ENCODE measurements at places on chromosomes 3 and 15.

- DNase-seq: no peak
Measured at GRCh38 chr3:123090728-123091531, 24.1 kb downstream of the PDIA5 start.

DNA sequence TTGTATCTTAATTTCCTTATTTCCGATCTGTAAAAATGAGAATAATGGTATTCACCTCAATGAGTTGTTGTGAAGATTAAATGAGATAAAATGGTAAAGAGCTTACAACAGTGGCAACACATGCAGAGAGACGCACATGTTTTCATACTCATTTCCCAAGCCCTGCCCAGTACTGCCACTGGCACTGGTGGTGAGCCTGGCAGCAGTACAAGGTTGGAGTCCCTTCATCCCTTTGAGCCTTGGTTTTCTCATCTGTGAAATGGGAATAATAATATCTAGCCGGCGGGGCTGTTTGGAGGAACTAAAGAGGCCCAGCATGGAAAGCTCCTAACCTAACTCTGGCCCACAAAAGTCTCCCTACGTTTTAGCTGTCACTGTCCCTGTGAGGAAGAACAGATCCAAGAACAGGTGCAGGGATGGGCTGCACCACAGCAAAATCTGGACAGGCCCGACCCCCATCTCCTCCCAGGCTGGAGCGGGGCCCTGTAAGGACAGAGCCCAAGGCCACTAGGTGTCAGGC, 866 bp upstream of the CD276 start:
- no peak for DNase-seq

- no peak for DNase-seq
Measured at GRCh38 chr3:30665539-30665938, 59.1 kb downstream of the TGFBR2 start.

GRCh38 chr15:83565138-83565537, 88.8 kb upstream of the ADAMTSL3 start:
- no peak for DNase-seq

DNA sequence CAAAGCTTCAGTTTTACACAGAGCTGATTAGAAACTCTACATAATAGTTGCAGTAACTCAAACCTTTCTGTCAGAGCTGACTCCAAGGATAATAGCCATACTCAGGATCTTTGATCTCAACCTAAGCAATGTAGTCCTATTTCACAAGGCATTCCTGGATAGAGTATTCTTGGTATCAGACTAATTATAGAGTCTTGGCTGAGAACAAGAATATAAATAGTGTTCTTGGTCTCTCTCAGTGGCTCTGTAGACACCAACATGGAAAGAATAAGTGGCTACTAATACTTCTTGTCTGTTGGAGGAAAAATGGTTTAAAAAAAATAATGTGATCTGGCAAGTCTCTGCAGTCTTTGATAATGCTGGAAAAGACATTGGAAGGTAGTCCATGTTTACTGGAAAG, 55.7 kb downstream of the RIOX2 start:
- no peak for DNase-seq

- no peak for DNase-seq
Measured at GRCh38 chr3:63538919-63539318, 113.6 kb upstream of the SNTN start.

DNA sequence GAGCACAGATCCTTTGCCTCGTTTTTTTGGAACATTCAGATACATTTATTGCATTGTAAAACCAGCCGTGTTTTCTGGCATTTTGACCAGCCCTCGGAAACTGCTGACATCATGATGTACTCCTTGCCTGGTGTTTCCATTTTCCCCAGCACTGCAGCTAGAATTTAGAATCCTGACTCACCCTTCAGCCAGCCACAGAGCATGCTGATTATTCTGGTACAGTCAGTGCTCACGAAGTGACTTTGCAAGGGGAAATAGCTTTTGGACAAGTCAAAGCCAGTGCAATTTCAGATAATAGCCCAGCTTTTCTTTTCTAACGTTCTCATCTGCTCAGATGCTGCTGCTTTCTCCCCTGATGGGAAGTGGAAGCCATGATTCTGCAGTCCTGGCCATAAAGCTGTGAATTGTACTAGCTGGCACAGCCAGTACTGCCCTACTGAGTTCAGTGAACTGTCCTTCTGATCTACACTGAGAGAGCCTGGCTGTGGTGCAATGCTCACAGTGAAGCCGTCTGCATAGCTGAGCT, 12.1 kb upstream of the CNBP start:
- peak; percentile 96 for DNase-seq

GRCh38 chr15:52158084-52158765, 33.0 kb downstream of the GNB5 start:
- DNase-seq: no peak

DNA sequence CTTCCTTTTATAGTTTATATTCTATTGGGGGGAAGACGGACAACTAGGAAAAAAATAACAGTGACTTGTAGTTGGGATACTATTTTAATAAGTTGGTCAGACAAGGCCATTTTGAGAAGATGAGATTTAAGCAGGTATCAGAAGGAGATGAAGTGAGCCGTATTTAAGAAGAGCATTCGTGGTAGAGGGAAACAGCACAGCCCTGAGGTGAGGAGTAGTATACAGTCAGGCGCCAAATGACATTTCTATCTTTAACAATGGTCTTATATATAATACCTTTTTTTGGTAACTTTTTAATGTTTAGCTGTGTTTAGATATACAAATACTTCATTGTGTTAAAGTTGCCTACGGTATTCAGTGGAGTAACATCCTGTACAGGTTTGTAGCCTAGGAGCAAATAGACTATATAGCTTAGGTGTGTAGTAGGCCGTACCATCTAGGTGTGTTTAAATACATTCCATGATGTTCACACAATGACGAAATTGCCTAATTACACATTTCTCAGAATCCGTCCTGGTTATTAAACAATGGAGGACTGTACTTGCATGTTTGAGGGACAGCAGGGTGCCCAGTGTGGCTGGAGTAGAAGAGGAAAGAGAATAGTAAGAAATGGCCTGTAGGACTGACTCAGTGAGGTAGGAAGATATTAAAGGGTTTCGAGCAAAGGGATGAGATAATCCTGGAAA, 1.6 kb downstream of the NKTR start:
- peak; percentile 37 for DNase-seq

DNA sequence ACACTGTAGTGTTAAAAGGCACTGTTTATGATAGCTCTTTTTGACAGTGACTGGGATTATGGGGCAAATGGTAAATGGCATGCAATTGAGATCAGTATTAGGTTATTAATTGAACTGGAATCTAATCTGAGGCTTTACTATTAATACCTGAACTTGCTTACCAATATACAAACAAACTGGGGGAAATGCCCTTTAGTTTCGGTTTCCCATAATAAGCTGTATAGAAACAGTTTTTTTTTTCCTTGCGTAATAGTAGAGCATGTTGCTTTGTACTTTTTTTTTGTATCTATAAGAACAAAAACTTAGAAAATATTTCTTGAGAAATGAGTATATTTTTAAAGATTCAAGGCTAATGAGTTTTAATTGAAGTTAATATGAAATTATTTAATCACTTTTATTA, 95.0 kb downstream of the FNDC3B start:
- DNase-seq: no peak

GRCh38 chr3:37862903-37863815, 1.5 kb downstream of the CTDSPL start:
- DNase-seq: peak; percentile 50

DNA sequence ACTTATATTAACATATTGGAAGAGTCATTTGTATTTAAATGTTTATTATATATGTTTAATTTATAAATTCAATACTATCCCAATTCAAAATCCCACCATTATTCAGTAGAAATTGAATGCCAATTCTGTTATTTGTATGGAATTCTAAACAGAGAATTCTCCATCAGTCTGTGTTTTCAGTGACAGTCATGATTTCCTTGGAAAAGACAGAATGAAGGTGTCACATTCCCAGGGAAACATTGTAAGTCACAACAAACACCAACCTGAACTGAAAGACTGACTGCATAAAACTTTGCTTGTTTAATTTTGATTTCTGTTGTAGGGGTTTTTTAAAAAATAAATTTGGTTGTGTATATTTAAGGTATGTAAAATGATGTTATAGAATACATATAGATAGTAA, 769.8 kb upstream of the BCHE start:
- no peak for DNase-seq

- DNase-seq: no peak
Measured at GRCh38 chr15:99165956-99166689, 61.2 kb downstream of the SYNM start.

DNA sequence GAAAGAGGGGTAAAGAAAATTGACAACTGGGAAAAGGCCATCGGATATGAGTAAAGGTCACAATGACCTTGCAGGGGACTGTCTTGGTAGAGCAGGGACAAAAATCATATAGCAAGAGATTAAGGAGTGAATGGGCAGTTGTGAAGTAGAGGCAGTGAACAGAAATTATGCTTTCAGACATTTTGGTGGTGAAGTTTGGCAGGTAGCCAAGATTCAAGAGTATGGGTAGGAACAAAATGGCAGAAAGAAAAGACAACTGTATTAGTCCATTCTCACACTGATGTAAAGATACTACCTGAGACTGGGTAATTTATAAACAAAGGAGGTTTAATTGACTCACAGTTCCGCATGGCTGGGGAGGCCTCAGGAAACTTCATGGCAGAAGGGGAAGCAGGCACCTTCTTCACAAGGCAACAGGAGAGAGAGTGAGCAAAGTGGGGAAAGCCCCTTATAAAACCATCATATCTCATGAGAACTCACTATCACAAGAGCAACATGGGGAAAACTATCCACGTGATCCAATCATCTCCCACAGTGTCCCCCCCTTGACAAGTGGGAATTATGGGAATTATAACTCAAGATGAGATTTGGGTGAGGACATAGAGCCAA, 84.0 kb downstream of the CGNL1 start:
- DNase-seq: no peak

DNA sequence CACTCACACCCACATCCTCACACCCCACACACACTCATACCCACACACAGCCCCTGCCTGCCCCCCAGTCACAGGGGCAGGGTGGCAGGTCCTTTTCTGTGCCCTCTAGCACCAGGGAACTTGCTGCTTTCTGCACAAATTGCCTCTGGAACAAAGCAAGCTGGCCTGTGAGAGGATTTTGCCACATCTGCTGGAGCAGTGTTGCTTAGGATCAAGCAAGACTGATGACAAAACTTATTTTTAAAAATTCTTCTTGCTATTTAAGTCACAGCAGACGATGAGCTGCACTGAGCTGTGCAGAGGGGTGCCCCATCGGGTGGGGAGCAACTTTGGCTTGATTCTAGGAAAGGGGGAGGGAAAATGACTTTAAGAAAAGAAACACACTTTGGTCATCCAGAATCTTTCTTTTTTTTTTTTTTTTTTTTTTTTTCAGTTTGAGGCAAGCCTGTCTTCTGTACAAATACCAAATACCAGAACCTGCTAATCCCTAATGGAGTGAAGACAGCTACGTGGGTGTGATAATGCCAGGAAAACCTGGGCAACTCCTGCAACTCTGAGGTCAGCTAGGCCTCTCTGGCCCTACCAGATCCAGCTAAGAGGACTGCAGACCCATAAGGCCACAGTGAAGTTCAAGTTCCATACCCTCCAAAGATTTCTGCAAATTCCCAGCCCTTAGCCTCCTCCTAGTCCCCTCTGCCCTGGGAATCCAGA, 195.3 kb downstream of the ABHD5 start:
- peak; percentile 33 for DNase-seq

- no peak for DNase-seq
Measured at GRCh38 chr3:23106666-23107065, 96.5 kb upstream of the UBE2E2 start.
